Activated T-cell treated with anti-CD3 and anti-CD28 coated beads for 24 hours (primary cell): ENCODE measurements at places on chromosomes 16 and 17.

- DNase-seq, result no peak
These were observed 109.2 kb downstream of the C16orf95 start for GRCh38 chr16:87207965-87208364.

- DNase-seq, result peak; percentile 39
These were observed 973 bp upstream of the UBTF start for GRCh38 chr17:44220213-44221083.

- DNase-seq, result peak; percentile 53
These were observed 19.6 kb upstream of the TNFRSF13B start for GRCh38 chr17:16991349-16992009.

- DNase-seq, result no peak
These were observed 36.4 kb downstream of the HEATR3 start for GRCh38 chr16:50102051-50102746.

DNA sequence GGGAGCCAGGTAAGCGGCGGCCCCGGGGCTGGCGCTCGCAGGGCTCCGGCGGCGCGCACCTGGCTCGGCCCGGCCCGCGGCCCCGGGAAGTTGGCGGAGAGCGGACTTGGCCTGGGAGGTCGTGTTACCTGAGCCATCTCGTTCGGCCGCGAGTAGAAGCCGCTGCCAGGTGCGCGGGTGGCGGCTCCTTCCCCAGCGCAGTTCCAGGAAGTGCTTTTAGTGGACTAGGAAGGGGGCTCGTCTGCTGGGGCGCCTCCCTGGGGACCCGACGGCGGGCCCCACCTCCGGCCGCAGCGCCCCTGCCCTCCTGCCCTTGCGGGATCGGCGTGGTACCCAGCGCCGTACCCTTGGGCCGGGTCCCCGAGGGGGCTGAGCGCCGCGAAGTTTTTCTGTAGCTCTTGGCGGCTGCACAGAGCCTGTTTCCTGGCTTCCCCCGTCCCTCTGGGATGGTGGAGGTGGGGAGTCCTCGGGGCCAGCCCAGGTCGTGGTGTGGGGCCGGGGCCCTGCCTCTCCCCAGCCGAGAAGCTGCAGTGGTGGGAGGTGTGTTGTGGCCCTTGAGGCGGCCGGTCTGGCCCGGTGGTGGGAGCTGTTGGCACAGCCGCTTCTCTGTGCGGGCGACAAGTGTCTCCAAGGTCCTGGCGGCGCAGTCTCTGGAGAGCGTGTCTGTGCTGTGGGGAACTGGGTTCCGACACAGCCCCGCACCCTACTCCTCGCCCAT, 96.9 kb downstream of the RAB11FIP4 start:
- DNase-seq, result no peak

- no peak for DNase-seq
These were observed 82.1 kb downstream of the TIMM22 start for GRCh38 chr17:1078831-1079561.

GRCh38 chr16:68236137-68236825, 354 bp upstream of the ESRP2 start:
- DNase-seq, result no peak

DNA sequence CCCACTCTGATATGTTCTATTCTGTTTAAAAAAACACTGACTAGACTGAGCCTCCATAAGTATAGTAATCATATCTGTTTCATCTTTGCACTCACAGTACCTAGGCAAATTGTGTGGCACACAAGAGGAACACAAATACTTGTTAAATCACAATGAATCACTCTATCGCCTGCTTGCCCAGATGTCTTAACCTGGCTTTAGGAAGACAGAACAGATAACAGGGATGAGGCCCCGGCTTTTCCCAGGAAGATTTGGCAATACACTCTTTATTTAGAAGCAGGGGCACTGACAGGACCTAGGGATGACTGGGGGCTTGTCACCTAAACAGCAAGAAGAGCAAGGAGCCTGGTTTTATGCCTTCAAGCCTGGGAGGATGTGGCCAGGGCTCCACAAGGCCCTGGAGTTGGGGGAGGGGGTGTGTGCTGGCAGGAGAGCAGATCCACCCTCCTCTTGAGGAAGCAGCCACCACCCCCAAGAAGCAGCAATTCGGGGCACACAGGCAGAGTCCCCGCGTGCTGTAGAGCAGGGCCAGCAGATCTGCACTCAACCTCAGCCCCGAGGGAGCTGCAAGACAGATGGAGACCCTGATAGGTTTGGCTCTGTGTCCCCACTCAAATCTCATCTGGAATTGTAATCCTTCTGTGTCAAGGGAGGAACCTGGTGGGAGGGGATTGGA, 41.0 kb upstream of the KSR1 start:
- DNase-seq, result no peak

DNA sequence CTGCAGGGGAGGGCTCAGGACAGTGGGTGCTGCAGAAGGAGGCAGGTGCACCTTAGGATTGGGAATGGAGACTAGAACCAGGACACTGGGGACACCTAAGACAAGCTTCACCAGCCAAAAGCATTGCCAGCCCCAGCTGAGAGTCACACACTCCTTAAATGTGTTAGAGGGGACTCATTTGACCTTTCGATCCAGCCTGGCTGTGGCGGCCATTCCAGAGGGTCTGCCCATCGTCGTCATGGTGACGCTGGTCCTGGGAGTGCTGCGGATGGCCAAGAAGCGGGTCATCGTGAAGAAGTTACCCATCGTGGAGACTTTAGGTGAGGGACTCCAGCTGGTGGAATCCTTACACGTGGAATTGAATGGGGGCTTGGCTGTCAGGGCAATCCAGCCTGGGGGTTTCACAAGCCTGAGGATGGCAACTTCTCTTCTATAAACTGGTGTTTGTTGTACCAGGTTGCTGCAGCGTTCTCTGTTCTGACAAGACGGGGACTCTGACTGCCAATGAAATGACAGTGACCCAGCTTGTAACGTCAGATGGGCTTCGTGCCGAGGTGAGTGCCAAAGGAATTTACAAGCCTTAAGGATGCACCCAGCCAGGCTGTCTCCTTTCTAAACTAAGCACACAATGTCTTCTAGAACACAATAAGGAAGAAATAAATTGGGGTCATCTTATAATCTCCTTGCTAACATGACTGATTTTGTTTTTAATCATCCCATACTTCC, 65.3 kb downstream of the MEAK7 start:
- no peak for DNase-seq

DNA sequence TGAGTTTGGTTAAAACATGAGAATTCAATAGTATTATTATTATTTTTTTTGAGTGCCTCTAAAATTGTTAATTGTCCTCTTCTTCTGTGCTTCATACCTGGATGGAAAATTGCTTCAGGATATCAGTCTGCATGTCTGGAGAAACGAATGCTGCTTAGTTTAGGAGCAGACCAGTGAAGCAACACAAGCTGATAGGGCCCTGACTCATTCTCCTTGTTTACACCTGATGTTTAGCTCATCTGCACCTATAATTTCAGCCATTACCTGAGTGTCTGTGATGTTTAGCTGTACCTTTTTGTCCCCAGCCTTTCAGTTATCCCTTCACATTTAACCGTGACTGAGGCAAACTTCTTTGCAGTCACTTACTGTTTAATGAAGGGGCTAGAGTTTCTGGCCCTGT, 14.8 kb downstream of the SNTB2 start:
- DNase-seq, result no peak

GRCh38 chr17:79947351-79948031, 88.2 kb downstream of the TBC1D16 start:
- DNase-seq, result no peak

DNA sequence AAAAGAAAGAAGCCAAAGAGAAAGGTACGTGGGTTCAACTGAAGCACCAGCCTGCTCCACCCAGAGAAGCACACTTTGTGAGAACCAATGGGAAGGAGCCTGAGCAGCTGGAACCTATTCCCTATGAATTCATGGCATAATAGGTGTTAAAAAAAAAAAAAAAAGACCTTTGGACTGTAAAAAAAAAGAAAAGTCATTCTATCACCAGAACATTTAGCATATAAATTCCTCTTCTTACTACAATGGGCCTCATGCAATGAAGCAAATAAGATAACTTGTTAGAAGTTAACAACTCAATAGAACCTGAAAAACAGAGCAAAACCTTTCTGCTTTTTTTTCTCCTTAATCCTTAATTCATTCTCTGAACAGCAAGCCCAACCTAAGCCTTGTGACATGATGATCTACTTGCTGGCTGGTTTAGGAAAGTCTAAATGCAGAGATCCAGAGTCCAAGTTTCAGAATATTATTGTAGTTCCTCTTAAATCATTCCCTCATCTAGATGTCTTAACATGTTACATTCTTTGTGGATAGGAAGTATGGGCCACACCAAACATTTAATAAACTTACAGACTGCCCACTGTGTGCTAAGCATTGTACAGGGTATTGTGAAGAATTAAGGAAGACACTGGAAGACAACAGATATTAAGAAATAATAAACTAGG, 45.4 kb downstream of the BRCA1 start:
- no peak for DNase-seq

DNA sequence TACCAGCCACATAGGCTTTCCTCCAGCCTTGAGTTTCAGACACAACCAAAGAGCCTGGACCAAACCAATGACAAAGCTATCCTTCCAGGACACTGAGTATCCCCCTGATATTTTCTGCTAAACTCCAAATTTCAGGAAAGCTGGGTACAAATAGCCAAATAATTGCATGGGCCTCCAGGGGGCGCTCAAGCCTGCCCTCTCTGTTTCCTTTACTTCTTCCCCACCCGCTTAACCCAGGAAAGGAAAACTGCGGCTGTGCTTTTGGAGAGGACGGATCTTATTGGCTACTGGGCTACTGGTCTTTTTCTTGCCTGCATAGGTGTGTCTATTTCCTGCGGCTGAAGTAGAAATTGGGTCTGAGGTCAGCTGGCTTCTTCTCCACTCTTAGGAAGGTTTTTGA, 30.1 kb downstream of the GNGT2 start:
- peak; percentile 48 for DNase-seq

GRCh38 chr16:88331989-88332920, 50.5 kb upstream of the ZNF469 start:
- no peak for DNase-seq

- DNase-seq, result no peak
These were observed 58.7 kb downstream of the COG7 start for GRCh38 chr16:23394141-23394831.

DNA sequence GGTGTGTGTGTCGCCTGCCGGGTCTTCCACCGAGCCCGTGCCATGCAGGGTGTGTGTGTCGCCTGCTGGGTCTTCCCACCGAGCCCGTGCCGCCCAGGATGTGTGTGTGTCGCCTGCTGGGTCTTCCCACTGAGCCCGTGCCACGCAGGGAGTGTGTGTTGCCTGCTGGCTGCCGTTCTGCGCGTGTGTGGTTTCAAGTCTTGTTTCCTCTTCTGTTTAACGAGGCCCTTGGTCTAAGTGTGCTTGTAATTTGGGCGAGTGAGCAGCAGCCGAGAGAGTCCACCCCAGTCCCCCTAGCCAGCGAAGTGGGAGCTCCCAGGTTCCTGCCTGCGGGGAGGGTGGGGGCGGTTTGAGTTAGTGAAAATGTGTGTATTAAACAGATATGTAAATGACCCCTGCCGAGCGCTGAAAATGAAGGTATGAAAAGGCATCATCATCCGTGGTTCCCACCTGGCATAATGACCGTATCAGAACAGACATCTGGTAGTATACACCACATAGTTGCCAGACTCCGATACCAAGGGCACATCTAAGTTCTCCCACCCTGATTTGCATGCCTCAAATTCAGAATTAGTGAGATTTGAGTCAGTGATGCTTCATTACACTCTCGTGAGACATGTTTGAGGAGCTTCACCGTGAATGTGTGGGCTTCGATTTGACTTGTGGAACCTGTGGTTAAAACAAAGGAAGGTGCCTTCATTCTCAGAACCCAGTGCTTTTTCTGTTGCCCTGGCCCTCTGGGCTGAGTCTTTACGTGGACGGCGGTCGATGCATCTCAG, 114.5 kb upstream of the CHMP6 start:
- DNase-seq, result peak; percentile 75

- DNase-seq, result no peak
These were observed 14.7 kb downstream of the AOC3 start for GRCh38 chr17:42865638-42866094.
